CD4-positive, alpha-beta T cell (primary cell): ENCODE measurements at places on chromosomes 6 and 20. TPM values are rescaled to one million over a fixed set of nuclear protein-coding genes. Genes with fewer than 3 reads are reported as not detected.
A peak's percentile ranks its signal among the peaks of the same experiment; 100 is the strongest.

CCM2L gene
- not detected for total RNA-seq

LPA gene
- total RNA-seq = not detected

GJA1 gene
- not detected for total RNA-seq

HLA-F gene
- total RNA-seq = 560 TPM

GMPR gene
- total RNA-seq = 0.63 TPM

EIF6 gene
- 24.9 TPM for total RNA-seq

OVOL2 gene
- total RNA-seq = not detected

GLO1 gene
- 24.1 TPM for total RNA-seq

DNA sequence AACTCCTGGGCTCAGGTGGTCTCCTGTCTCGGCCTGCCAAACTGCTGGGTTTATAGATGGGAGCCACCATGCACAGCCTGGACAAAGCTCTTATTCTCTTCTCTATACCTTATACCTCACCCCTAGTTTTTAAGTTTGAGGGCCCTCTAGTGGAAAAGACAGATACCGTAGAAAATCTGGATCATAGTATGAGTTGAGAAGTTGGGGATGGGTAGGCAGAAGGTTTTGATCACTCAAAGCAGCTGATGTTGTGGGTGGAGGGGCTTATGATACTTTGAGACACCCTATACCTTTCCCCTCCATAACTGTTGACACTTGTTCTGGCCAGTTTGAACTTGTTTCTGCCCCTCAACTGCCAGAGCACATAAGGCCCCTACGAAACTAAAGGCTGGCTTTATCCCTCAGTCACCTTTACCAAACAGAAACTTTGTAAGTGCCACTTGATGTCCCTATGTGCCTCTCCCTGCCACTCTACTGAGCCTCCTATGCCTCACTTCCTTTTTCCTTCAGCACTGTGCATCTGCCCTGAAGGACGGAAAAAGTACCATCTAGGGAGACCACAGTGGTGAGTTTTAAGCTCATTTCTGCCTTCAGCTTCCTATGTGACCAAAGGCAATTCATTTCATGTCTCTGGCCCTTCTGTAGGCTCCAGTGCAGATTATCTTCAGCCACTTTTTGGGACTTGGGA, 28.6 kb downstream of the RALY start:
- no peaks in the 10 kb centered on the region for H3K27me3 ChIP-seq
- no peak for DNase-seq

- H3K4me1 ChIP-seq = no peaks in the 10 kb centered on the region
- H3K36me3 ChIP-seq = no peaks in the 10 kb centered on the region
- no peak overlapping the region for H3K4me3 ChIP-seq
Observed at GRCh38 chr6:169234634-169235033, 19.0 kb downstream of the THBS2 start.

- H3K4me1 ChIP-seq = peaks cover 55% of the 10 kb centered on the region
- H3K27ac ChIP-seq = no peak overlapping the region
- DNase-seq = no peak
- peaks cover 26% of the 10 kb centered on the region for H3K36me3 ChIP-seq
- no peak overlapping the region for H3K4me3 ChIP-seq
Observed at GRCh38 chr6:53293691-53294090, 55.1 kb downstream of the ELOVL5 start.

GRCh38 chr6:56065408-56065807, 182.0 kb downstream of the COL21A1 start:
- no peak overlapping the region for H3K4me3 ChIP-seq
- H3K27ac ChIP-seq = no peak overlapping the region
- H3K27me3 ChIP-seq = no peaks in the 10 kb centered on the region
- H3K36me3 ChIP-seq = no peaks in the 10 kb centered on the region

DNA sequence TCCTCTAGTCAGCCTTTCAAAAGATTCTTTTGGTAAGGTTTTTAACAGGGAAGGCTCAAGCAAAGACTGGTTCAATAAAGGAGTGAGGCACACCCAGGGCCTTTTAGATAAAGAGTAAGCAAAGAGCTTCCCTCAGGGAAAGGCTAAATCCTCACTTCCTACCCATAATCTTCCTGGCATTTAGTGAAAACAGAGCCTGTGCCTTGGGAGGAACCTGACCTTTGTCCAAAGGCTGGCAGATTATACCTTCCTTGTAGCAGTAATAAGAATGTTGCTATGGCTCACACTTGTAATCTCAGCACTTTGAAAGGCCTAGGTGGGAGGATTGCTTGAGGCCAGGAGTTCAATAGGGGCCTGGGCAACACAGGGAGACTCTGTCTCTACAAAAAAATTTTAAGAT, 280.1 kb upstream of the PLCB4 start:
- no peak overlapping the region for H3K4me3 ChIP-seq

DNA sequence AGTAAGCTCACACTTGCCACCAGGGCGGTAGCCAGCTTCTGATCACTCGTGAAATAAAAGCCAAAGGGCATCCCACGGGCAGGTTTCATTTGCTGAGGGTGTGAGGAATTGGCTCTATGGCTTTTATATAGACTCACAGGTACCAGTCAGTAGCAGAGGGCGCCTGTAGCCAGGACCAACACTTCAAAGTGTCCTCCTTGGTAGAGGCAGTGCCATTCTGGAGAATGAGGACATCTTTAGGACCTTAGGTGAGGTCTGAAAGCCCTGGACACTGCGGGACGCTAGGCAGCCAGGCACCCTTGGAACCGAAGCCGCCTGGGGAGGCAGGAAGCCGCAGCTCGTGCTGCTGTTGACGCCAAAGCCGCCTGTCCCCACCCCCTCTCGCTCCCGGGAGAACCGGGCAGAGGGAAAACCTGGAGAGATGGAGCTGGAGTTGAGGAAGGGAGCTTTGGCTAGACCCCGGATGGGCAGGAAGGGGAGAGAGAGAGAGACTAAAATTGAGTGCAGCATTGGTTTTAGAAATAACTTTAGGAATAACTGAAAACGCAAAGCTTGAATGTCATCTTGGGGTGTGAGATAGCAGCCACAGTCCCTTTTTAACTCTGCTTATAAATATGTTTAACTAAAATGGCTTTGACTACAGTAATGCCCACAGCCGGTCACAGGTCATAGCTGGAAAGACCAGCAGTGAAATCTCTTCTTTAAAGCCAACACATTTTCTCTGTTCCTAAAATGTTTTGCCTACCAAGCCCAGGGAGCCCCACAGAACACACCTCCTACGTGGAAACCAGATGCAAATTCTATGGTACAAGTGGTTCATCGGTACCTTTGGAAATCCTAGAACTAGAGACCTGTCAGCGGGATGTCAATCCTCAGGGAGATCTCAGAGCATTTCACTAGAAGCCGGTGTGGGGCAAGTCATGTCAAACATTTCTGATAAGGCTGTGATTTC, 128.5 kb upstream of the CDYL start:
- no peak overlapping the region for H3K27ac ChIP-seq
- H3K4me1 ChIP-seq = peaks cover 6% of the 10 kb centered on the region
- peaks cover 11% of the 10 kb centered on the region for H3K27me3 ChIP-seq
- DNase-seq = no peak

DNA sequence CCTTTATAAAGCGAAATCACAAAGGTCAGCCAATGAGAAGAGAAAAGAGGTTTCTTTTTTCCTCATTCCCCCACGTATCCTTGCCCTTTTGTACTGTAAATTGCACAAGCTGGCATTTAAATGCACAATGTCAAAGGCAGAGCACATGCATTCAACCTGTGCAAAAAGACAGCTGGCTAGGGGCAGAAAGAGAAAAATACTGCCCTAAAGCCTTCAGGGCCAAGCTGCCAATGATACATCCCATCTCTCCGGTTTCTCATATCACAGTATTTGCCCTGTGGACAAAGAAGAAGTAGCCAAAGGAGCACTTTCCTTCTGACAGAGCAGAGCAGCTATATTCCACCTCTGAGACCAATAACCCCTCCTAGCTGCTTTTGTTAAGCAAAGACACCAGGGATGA, 219.2 kb downstream of the TRDN start:
- no peaks in the 10 kb centered on the region for H3K27me3 ChIP-seq
- no peaks in the 10 kb centered on the region for H3K36me3 ChIP-seq
- DNase-seq = no peak
- H3K4me1 ChIP-seq = no peaks in the 10 kb centered on the region
- H3K4me3 ChIP-seq = no peak overlapping the region
- H3K27ac ChIP-seq = no peak overlapping the region

DNA sequence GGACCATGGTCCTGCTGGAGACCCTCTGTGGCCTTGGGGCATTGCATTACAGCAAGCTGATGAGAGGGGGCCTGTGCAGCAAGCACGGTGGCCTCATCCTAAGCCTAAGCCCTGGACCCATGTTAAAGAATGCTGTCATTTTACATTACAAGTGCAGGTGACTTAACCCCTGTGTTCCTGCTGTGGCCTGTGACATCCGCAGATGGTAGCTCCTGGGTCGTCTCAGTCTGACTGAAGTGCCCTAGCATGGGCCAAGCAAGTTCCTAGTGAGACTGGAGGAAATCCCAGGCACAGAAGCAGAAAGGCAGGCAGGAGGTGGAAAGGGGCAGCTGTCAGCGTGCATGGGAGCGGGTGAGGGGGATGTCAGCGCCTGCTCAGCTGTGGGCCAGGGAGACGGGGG, 252.4 kb downstream of the FNDC1 start:
- no peaks in the 10 kb centered on the region for H3K36me3 ChIP-seq

DNA sequence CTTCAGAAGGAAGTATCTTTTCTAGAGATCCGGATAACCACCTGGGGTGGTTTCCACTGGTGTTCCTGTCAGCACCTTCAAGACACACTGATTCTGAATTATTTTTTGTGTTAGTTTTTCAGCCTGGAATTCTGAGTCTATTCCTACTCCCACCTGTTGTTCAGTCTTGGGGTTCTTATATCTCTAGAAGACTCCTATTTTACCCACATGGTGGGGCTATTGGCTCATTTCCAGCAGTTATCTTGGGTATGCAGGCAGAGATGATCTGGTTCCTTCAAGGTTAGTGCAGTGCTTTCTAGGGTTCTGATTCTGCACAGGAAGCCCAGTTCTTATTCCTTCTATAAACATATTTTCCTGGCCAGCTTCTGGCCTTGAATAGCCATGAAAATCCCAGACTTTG, 175.6 kb upstream of the PDE7B start:
- no peaks in the 10 kb centered on the region for H3K27me3 ChIP-seq
- H3K4me3 ChIP-seq = no peak overlapping the region
- peak; percentile 55 for DNase-seq

GRCh38 chr20:35610833-35611427, 4.7 kb upstream of the SPAG4 start:
- H3K27me3 ChIP-seq = no peaks in the 10 kb centered on the region
- H3K4me1 ChIP-seq = peaks cover 8% of the 10 kb centered on the region
- no peak for DNase-seq

DNA sequence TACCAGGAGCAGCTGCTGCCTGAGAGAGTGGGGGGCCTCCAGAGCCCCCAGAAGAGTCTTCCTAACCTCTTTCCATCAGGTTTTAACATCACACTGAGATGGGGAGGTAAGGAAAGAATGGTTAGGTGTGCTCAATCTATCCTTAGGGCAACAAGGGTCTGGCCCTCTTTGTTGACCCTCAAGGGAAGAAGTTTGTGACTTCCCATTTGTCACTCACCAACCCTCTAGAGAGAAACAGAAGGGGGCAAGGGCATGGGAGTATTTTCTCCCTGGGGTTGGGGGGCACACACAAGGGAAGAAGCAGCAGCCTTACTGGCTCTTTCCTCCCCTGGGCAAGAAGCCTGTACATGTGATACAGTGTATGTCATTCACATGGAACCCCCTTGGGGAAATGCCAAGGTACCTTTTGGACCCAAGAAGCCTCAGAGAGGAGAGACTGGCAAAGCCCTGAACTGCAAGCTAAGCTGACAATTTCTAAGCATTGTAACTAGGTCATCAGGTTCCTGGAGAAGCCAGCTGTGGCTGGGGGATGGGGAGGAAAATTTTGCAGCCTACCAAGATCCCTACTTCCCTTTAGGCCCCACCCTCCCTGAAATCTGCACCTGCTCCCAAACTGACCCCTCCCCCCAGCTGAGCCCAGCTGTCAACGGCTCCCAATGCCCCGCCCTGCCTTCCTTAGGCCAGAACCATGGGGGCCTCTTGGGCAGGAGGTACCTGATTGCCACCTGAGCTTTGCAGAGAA, 14.5 kb downstream of the BCL2L1 start:
- peaks cover 56% of the 10 kb centered on the region for H3K36me3 ChIP-seq
- H3K27me3 ChIP-seq = no peaks in the 10 kb centered on the region
- H3K27ac ChIP-seq = peak overlapping the region; percentile 43
- no peak for DNase-seq
- H3K4me3 ChIP-seq = no peak overlapping the region

GRCh38 chr20:6767536-6768227, at the start of gene BMP2:
BMP2 (plus strand) TSS chr20:6767686; CDS start chr20:6770127, 2,441 bp downstream.
- no peak within 1 kb of the TSS for H3K27ac ChIP-seq
- peaks cover 2% of the 10 kb centered on the region for H3K4me1 ChIP-seq
- H3K27me3 ChIP-seq = peaks cover 47% of the 10 kb centered on the region
- no peak for DNase-seq

DNA sequence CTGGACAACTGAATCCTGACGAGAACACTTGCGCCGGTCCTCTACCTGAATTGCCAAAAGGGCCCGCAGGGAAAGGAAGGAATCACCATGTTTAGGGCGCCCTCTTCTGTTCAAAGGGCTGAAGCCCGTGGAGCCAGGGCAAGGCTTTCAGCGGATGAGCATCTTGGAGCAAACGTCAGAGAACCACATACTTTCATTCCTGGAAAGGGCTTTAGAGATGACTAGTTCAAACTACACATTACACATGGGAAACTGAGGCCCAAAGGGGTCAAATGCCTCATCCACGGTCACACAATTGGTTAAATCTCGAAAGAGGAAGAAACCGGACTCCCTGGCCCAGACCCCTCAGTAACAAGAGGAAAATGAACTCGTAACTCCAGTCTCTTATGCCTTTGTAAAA, 11.5 kb upstream of the ZNF133 start:
- DNase-seq = peak; percentile 42
- no peaks in the 10 kb centered on the region for H3K36me3 ChIP-seq
- H3K27ac ChIP-seq = no peak overlapping the region
- peaks cover 24% of the 10 kb centered on the region for H3K27me3 ChIP-seq
- peaks cover 5% of the 10 kb centered on the region for H3K4me1 ChIP-seq
- H3K4me3 ChIP-seq = no peak overlapping the region

GRCh38 chr6:111874025-111874415, 768 bp upstream of the FYN start:
- H3K4me1 ChIP-seq = peaks cover 20% of the 10 kb centered on the region
- H3K36me3 ChIP-seq = peaks cover 3% of the 10 kb centered on the region
- peak overlapping the region; percentile 86 for H3K4me3 ChIP-seq
- DNase-seq = peak; percentile 83
- no peaks in the 10 kb centered on the region for H3K27me3 ChIP-seq

DNA sequence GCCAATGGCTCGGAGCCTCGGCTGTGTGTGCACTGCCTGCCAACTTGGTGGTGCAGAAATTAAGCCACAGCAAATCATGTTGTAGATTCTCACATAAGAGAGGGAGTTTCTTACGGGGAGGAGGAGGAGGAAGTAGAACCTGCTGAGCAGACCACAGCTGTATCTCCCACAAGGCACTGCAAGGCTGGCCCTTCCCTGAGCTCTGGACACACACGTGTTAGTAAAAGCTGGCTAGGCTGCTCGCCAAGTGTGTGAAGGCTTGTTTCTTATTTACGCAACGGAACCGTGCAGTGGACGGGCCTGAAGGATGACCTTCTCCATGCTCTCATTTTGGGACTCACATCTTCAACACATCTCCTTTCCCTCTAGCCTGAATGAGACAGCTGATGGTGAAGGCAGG, 15.7 kb upstream of the QKI start:
- no peaks in the 10 kb centered on the region for H3K36me3 ChIP-seq
- H3K4me1 ChIP-seq = no peaks in the 10 kb centered on the region
- peaks cover 4% of the 10 kb centered on the region for H3K27me3 ChIP-seq
- DNase-seq = no peak

GRCh38 chr6:52881996-52882841, 27.3 kb downstream of the GSTA3 start:
- H3K4me3 ChIP-seq = peak overlapping the region; percentile 59
- no peak overlapping the region for H3K27ac ChIP-seq
- peak; percentile 52 for DNase-seq
- H3K27me3 ChIP-seq = no peaks in the 10 kb centered on the region

GRCh38 chr20:17648791-17649730, 33.0 kb downstream of the RRBP1 start:
- no peaks in the 10 kb centered on the region for H3K27me3 ChIP-seq
- peaks cover 16% of the 10 kb centered on the region for H3K4me1 ChIP-seq
- DNase-seq = no peak
